ENCODE measurements at places on chromosomes 5 and 9.

GRCh38 chr9:76662476-76663281, 101.6 kb upstream of the PCA3 start:
- no peak for DNase-seq

GRCh38 chr9:93071464-93071863, 13.0 kb downstream of the SUSD3 start:
- no peak for DNase-seq

GRCh38 chr9:72254901-72255545, 105.8 kb downstream of the GDA start:
- DNase-seq, result no peak

DNA sequence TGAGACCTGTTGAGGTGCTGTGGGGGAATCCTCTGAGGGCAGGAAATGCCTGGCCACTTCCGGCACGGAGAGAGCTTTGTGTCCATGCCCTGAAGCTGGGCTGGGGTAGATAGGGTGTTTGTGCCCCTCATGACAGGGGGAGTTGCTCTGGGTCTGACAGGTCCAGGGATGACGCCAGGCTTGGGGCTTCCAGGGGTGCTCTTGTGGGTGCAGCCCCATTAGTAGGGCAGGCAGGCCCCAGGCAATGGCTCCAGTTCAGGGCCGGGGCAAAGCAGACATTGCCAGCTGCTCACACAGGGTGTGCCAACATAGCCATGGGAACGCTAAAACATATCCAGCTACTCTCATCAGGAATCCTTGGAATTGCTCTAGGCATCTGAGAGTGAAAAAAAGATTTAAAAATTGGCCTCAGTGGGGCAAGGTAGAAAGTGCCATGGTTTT, 21.1 kb downstream of the PITX1 start:
- no peak for DNase-seq

- DNase-seq, result no peak
Measured at GRCh38 chr5:60483050-60483449, 216.9 kb downstream of the DEPDC1B start.

GRCh38 chr5:104708027-104708426, 1145.4 kb upstream of the NUDT12 start:
- no peak for DNase-seq

DNA sequence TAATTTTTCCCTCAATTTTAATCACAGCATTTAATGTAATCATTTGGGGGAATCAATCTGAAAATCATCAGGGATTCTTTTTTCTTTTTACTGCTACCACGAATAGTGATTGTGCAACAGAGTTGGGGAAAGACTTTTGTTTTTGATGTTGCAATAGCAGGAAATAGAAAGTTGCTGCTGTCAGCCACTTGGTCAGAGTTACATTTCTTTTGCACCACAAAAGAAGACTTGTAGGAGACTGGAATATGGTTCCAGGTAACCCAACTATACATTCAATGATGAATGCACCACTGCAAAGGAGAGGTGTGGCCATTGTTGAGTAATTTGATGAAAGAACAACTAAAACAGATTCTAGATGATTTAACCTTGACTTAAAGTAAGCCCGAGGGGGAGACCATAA, 46.3 kb upstream of the PALM2AKAP2 start:
- DNase-seq, result no peak

- no peak for DNase-seq
Measured at GRCh38 chr5:169988206-169988605, 7.9 kb upstream of the INSYN2B start.

DNA sequence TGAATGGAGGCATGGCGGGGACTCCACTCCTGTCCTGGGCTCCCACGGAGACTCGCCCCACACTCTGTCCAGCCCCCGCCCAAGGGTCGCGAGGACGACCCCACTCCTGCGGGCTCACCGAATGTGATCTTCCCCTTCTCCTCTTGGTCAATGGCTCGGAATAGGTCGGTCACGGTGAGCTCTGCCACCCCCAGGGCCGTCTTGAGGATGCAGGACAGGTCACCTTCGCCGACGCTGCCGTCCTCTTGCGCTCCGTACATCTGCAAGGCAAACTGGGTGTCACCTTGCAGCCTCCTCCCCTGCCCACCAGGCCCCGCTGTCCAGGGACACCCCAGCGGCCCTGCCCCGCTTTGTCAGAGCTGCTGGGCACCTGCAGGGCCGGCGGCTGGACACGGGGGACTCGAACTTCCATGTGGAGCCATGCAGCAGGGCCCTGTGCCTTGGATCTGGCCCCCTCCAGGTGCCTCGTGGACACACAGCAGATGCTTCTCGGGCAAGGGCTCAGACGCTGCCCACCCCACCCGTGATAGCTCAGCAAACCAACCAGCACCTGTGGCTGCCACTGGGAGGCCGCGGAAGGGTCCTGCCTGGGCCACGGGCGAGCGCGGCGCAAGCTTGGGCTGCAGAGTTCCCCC, 21.5 kb upstream of the SLC6A3 start:
- no peak for DNase-seq

DNA sequence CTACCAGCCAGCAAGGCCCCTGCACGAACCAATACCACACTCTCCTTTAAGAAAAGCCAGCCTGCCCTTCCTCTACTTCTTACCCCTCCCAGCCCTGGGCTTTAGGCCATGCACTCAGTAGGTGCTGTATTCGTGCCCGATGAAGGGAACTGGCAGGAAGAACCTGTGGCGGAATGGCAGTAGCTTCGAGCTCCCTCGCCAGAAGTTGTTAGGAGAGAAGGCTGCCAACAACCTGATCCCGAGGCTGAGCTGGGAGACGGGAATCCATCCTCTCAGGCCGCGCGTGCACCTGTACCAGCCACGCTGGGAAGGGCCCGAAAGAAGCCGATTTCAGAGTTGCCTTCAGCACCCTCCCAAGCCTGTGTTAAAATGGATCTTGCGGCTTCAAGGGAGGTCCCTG, 45.3 kb upstream of the AKNA start:
- DNase-seq, result no peak

- no peak for DNase-seq
Measured at GRCh38 chr5:67686746-67687145, 490.1 kb upstream of the CD180 start.

DNA sequence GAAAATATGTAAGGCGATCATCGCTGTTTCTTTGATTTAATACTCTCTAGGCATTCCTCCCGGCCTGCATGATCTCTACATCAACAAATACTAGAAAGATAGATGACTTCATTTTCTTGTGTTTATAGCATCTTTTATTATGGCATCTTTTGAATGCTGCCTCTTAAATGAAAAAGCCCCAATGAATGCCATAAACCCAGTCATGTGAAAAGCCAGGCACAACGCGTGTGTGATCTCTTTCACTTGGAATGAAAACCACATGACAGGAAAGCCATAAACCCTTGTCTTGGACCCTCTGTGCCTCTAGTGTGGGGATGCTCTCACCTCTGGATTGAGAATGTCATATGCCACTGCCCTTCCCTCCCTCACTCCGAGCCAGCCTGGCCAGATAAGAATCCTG, 476.2 kb downstream of the SEMA5A start:
- DNase-seq, result no peak

- DNase-seq, result no peak
Measured at GRCh38 chr5:177445052-177445916, 1.3 kb upstream of the PRR7 start.

- no peak for DNase-seq
Measured at GRCh38 chr5:6452622-6453504, 4.2 kb downstream of the UBE2QL1 start.

- no peak for DNase-seq
Measured at GRCh38 chr5:55577353-55578060, 42.7 kb upstream of the PLPP1 start.

- DNase-seq, result no peak
Measured at GRCh38 chr5:83253720-83254119, 176.4 kb downstream of the XRCC4 start.

- no peak for DNase-seq
Measured at GRCh38 chr5:117261948-117262571, 687.4 kb upstream of the SEMA6A start.

DNA sequence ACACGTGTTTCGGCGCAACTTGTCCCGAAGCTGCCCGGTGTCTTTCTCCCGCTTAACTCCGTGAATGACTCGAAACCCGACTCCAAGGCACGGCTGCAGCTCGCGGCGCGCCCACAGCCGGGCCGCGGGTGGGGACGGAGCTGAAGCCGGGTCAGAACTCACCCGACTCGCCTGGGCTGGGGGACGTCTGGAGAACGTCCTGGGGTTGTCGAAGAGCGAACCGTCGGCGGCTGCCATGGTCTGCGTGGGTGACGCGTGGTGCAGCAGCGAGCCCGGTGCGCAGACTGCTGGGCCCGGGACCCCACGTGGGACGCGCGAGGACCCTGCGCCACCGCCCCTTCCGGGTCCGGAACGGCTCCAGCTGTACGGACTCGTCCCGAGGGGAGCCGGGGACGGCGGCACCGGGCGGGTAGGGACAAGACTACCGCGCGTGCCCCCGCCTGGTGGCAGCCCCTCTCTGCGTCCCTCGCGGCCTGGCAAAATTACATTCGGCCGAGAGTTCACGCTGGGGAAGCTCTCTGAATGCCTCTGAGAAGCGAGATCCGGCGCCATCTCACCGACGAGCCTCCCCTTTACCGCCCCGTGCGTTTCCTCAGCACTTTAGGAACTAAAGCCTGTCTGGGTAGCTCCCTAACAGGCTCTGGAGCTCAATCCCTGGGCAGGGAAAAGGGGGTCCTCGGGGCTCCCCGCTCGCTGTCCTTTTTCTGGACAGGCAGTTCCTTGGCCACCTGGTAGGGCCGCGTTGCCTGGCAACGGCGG, at the start of gene DDX31:
TSS of gene DDX31 (minus strand) at position 286 of the 759 bp plus-strand sequence. CDS start at position 237, 49 bp downstream.
- DNase-seq, result no peak

DNA sequence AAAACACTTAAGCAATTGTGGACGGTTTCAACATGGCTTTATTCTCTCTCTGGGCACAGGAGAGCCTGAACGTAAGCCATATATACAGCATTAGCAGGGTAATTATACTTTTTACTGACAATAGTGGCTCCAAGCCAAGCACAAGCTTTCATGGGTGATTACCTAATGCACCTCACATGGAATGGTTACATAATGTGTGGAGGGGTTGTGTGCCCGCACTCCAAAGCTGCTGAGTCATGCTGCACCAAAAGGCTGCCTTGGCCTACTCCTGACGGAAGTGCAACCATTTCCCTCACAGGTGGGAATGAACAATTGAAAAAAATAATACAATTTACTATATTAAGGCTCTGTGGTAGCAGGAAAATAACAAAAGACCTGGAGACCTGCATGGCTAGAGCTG, 86.5 kb upstream of the ATP10B start:
- DNase-seq, result no peak

GRCh38 chr5:129018837-129019236, 53.5 kb downstream of the SLC27A6 start:
- DNase-seq, result no peak

Measured in cortex of kidney (tissue), 1 donor.